ENCODE measurements at places on chromosomes 7 and 10. TPM values are rescaled to one million over a fixed set of nuclear protein-coding genes. Genes with fewer than 3 reads are reported as not detected.
A peak's percentile ranks its signal among the peaks of the same experiment; 100 is the strongest.

The CACNA2D1 gene
- total RNA-seq = 1.8 TPM

The CYTH3 gene
- total RNA-seq = 16.5 TPM

The PON1 gene
- total RNA-seq = 1.8 TPM

The KNDC1 gene
- total RNA-seq = 1.8 TPM

The RAMP3 gene
- not detected for total RNA-seq

The C10orf53 gene
- total RNA-seq = not detected

The CFAP43 gene
- total RNA-seq = 2.7 TPM

The SEMA3E gene
- total RNA-seq = 2.0 TPM

The TMEM130 gene
- total RNA-seq = 1.0 TPM

The NODAL gene
- not detected for total RNA-seq

GRCh38 chr7:26603631-26604030, 260.8 kb downstream of the SKAP2 start:
- no peak overlapping the region for H3K4me3 ChIP-seq
- no peaks in the 10 kb centered on the region for H3K4me1 ChIP-seq
- no peaks in the 10 kb centered on the region for H3K36me3 ChIP-seq
- no peaks in the 10 kb centered on the region for H3K27me3 ChIP-seq
- no peak for DNase-seq
- H3K27ac ChIP-seq = no peak overlapping the region

- no peak for DNase-seq
- peaks cover 100% of the 10 kb centered on the region for H3K27me3 ChIP-seq
- H3K4me3 ChIP-seq = no peak overlapping the region
- H3K4me1 ChIP-seq = peaks cover 27% of the 10 kb centered on the region
- no peak overlapping the region for H3K27ac ChIP-seq
Observed at GRCh38 chr10:97182288-97182990, 3.3 kb downstream of the SLIT1 start.

- no peaks in the 10 kb centered on the region for H3K36me3 ChIP-seq
- H3K27me3 ChIP-seq = peaks cover 13% of the 10 kb centered on the region
- H3K4me3 ChIP-seq = peak overlapping the region; percentile 90
- H3K27ac ChIP-seq = no peak overlapping the region
Observed at GRCh38 chr7:24574386-24574785, 1.1 kb downstream of the PALS2 start.

- no peak overlapping the region for H3K27ac ChIP-seq
- peaks cover 18% of the 10 kb centered on the region for H3K4me1 ChIP-seq
- H3K4me3 ChIP-seq = no peak overlapping the region
- no peaks in the 10 kb centered on the region for H3K36me3 ChIP-seq
Observed at GRCh38 chr10:121627876-121628581, 29.8 kb upstream of the FGFR2 start.

- H3K4me3 ChIP-seq = no peak overlapping the region
- H3K36me3 ChIP-seq = no peaks in the 10 kb centered on the region
- no peaks in the 10 kb centered on the region for H3K27me3 ChIP-seq
Observed at GRCh38 chr7:84529480-84530205, 335.1 kb upstream of the SEMA3A start.

DNA sequence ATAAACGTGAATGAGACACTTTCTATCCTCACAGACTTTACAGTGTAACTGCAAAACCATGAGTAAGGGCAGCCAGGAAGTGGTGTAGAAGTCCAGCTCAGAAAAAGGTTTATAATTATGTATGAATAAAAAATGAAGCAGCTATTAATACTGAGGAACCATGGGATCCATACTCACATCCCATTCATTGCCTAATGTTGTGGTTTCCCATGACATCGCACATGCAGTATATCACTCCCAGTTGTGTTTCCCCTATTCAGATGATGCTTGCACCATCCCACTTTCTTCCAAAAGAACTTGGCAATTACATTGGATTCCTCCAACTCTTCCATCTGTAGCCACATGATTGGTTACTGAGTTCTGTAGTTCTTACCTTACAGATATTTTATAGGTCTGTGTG, 74.5 kb upstream of the SEMA3D start:
- no peak for DNase-seq
- H3K27ac ChIP-seq = no peak overlapping the region
- H3K27me3 ChIP-seq = no peaks in the 10 kb centered on the region
- no peak overlapping the region for H3K4me3 ChIP-seq
- H3K36me3 ChIP-seq = no peaks in the 10 kb centered on the region

GRCh38 chr7:21868576-21868850, 77.2 kb downstream of the CDCA7L start:
- H3K4me3 ChIP-seq = no peak overlapping the region
- H3K27me3 ChIP-seq = no peaks in the 10 kb centered on the region
- peaks cover 11% of the 10 kb centered on the region for H3K4me1 ChIP-seq
- DNase-seq = no peak
- no peaks in the 10 kb centered on the region for H3K36me3 ChIP-seq

GRCh38 chr7:81162234-81162633, 243.4 kb upstream of the SEMA3C start:
- H3K27ac ChIP-seq = no peak overlapping the region
- no peaks in the 10 kb centered on the region for H3K27me3 ChIP-seq
- no peak for DNase-seq
- H3K4me3 ChIP-seq = no peak overlapping the region

DNA sequence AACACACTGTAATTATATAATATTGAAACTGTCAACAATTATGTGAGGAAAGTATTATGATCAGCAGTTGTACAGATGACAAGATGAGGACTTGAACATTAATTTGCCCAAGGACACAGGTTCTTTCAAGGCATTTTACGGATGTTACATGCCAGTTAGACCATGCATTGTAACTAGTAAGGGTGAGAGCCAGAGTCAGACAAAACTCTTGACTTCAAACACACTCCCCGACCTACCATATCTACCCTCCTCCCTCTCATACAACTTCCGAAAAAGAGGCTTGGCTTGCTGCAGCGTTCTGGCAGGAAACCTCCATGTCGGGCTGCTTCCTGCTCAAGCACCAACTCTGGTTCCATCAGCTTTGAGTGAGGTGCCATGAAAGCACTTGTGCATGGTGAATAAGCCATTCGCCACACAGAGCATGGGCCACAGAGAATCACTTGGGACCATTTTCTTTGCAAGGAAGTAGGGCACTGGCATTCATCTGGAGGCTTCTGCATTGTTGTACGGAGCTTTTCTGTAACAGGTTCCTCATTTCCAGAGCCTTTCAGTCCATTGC, 53.2 kb downstream of the FOXI2 start:
- H3K36me3 ChIP-seq = no peaks in the 10 kb centered on the region
- H3K4me1 ChIP-seq = peaks cover 15% of the 10 kb centered on the region
- peak overlapping the region; percentile 6 for H3K27ac ChIP-seq

GRCh38 chr10:98172495-98172894, 38.0 kb downstream of the R3HCC1L start:
- no peak overlapping the region for H3K27ac ChIP-seq
- H3K36me3 ChIP-seq = peaks cover 8% of the 10 kb centered on the region
- H3K4me1 ChIP-seq = peaks cover 17% of the 10 kb centered on the region

GRCh38 chr7:157547102-157547501, 210.3 kb downstream of the DNAJB6 start:
- no peaks in the 10 kb centered on the region for H3K27me3 ChIP-seq
- no peaks in the 10 kb centered on the region for H3K4me1 ChIP-seq
- DNase-seq = no peak
- no peaks in the 10 kb centered on the region for H3K36me3 ChIP-seq

- H3K27me3 ChIP-seq = no peaks in the 10 kb centered on the region
- no peak overlapping the region for H3K27ac ChIP-seq
- H3K4me3 ChIP-seq = no peak overlapping the region
- DNase-seq = no peak
- no peaks in the 10 kb centered on the region for H3K36me3 ChIP-seq
Observed at GRCh38 chr7:146656988-146657387, 540.4 kb downstream of the CNTNAP2 start.

DNA sequence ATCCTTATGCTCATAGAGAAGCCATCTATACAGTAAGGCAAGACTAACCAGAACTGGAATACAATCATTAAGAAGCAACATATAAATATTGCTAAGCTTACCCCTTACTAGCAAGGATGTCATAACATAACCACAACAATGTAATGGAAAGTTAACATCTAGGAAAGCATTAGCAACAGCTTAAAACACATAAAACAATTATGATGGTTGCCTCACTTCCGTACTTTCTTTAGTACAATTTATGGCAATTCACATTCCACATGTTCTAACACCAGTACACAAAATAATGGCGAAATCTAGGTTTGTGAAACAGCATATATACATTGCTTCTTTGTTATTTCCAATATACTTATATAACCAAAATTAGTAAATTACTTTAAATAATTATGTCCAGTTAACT, 195.0 kb downstream of the AHR start:
- H3K4me3 ChIP-seq = no peak overlapping the region
- no peak for DNase-seq
- H3K27me3 ChIP-seq = no peaks in the 10 kb centered on the region
- no peaks in the 10 kb centered on the region for H3K36me3 ChIP-seq
- no peak overlapping the region for H3K27ac ChIP-seq

DNA sequence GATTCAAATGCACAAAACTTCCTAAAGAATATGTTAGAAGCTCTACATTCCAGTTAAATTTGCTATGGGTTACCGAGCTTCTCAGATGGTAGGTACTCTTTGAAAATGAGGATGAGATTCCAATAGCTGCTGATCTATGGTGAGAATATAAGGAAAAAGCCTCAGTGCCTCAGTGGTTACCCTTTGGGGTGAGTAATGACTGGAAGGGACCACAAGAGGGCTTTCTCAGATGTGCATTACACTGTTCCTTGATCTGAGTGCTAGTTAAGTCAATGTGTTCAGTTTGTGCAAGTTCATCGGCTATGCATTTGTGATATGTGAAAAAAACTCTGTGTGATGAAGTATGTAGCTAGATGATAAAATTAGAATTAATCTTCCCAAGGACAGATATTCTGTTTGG, 3.5 kb downstream of the NRCAM start:
- no peak overlapping the region for H3K4me3 ChIP-seq
- H3K4me1 ChIP-seq = peaks cover 47% of the 10 kb centered on the region
- H3K27ac ChIP-seq = no peak overlapping the region
- DNase-seq = peak; percentile 57
- no peaks in the 10 kb centered on the region for H3K36me3 ChIP-seq

GRCh38 chr7:20298486-20298901, 32.2 kb upstream of the ITGB8 start:
- no peak overlapping the region for H3K27ac ChIP-seq
- no peaks in the 10 kb centered on the region for H3K27me3 ChIP-seq
- no peaks in the 10 kb centered on the region for H3K36me3 ChIP-seq
- DNase-seq = no peak
- H3K4me3 ChIP-seq = no peak overlapping the region

GRCh38 chr7:734214-734613, 7.1 kb upstream of the PRKAR1B start:
- H3K4me3 ChIP-seq = no peak overlapping the region
- no peaks in the 10 kb centered on the region for H3K4me1 ChIP-seq
- H3K36me3 ChIP-seq = no peaks in the 10 kb centered on the region
- no peak for DNase-seq
- H3K27me3 ChIP-seq = no peaks in the 10 kb centered on the region
- H3K27ac ChIP-seq = no peak overlapping the region

GRCh38 chr10:11679946-11680345, 62.2 kb upstream of the ECHDC3 start:
- H3K27me3 ChIP-seq = no peaks in the 10 kb centered on the region
- DNase-seq = no peak

GRCh38 chr10:24947304-24948097, 4.9 kb downstream of the PRTFDC1 start:
- no peak overlapping the region for H3K27ac ChIP-seq
- H3K4me1 ChIP-seq = peaks cover 33% of the 10 kb centered on the region
- no peak overlapping the region for H3K4me3 ChIP-seq
- no peaks in the 10 kb centered on the region for H3K27me3 ChIP-seq

- H3K4me1 ChIP-seq = no peaks in the 10 kb centered on the region
- no peak overlapping the region for H3K27ac ChIP-seq
- H3K4me3 ChIP-seq = no peak overlapping the region
Observed at GRCh38 chr10:58305821-58306220, 29.0 kb upstream of the UBE2D1 start.

DNA sequence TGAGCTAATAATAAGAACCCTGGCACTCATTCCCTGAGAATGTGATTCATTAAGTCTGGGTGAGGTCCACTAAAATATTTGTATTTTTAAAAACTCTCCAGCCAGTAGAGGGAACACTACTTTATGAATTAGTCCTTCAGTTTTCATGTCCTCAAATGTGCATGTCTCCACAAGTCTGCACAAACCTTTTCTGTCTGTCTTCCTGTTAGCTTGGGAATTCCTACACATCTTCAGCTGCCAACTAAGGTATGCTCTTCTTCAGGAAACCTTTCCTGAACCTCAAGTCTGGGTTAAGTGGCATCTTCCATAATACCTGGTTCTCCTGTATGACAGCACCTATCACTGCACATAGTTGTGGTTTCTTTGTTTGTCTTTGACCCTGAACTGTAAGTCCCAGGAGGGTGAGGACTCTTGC, 119.6 kb upstream of the MKX start:
- no peaks in the 10 kb centered on the region for H3K36me3 ChIP-seq
- no peaks in the 10 kb centered on the region for H3K27me3 ChIP-seq
- no peaks in the 10 kb centered on the region for H3K4me1 ChIP-seq
- no peak overlapping the region for H3K27ac ChIP-seq
- no peak for DNase-seq
